ENCODE measurements at places on chromosomes 13 and 19.
A peak's percentile ranks its signal among the peaks of the same experiment; 100 is the strongest.

GRCh38 chr19:13872695-13873389, 4.1 kb upstream of the NANOS3 start:
- peak; percentile 91 for DNase-seq

DNA sequence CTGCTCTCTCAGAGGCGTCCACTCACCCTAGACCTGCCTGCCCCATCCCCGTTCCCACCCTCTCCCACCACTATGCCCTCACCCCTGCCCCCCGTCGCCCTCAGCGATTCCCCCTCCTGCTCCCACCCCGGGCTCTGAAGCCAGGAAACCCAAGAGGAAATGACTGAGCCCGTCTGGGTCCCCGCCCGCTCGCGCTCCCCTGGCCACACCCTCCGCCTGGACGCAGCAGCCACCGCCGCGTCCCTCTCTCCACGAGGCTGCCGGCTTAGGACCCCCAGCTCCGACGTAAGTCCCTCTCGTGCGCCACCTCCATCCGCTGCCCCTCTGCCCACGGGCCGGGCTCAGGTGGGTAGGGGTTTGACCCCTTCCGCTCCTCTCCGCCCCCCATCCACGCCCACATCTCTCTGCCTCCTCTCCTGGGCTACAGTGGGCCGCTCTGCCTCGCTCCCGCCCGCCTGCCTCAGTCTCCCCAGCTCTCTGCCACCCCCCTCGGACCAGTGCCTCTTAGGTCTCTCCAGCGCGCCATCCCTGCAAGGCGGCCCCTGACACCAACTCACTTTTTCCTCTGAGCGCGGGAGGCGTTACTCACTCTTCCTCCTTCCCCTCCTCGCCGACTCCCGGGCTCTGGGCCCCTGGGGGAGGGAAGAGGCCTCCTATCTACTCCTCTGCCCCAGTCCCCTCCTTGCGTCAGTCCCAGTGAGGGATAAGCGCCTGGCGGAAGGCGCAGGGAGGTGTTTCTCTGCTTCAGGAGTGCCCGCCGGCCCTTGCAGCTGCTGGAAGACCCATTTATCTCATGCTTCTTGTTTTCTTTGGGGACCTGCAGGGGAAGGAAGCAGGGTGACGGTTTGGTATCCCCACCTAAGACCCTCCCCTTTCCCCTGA, at the start of gene FXYD5:
Gene FXYD5, plus strand, starts transcription at position 211 of the 882 bp plus-strand sequence. CDS start 816 bp downstream, outside the sequence.
- DNase-seq, result peak; percentile 98

DNA sequence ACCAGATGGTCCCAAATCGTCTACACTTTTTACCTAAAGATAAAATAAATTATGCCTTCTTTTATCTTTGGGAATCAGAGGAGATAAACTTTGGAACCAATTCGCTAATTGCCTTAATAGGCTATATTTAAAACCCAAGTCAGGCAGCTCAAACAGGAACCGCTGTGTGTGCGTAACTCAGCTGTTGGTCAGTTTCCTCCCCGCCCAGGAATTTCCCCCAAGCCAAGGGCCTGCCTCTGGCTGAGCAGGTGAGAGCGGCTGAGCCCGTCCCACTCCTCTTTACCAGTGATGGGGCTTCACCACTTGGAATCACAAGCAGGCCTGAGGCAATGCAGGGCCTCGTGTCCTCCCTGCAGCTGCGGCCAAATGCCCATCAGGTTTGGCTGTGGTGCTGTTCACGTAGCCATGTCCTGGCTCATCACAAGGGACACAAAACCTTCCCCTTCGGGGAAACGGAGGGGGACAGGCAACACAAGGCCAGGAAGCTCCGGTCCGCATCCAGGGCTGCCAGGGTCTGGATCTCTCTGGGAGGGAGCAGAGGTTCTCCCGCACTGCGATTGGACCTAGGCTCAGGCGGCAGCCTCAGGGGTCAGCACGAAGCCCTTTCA, 503 bp upstream of the SLC7A9 start:
- DNase-seq, result peak; percentile 72

- DNase-seq, result peak; percentile 60
These were observed 9.5 kb downstream of the EGLN2 start for GRCh38 chr19:40808497-40808896.

DNA sequence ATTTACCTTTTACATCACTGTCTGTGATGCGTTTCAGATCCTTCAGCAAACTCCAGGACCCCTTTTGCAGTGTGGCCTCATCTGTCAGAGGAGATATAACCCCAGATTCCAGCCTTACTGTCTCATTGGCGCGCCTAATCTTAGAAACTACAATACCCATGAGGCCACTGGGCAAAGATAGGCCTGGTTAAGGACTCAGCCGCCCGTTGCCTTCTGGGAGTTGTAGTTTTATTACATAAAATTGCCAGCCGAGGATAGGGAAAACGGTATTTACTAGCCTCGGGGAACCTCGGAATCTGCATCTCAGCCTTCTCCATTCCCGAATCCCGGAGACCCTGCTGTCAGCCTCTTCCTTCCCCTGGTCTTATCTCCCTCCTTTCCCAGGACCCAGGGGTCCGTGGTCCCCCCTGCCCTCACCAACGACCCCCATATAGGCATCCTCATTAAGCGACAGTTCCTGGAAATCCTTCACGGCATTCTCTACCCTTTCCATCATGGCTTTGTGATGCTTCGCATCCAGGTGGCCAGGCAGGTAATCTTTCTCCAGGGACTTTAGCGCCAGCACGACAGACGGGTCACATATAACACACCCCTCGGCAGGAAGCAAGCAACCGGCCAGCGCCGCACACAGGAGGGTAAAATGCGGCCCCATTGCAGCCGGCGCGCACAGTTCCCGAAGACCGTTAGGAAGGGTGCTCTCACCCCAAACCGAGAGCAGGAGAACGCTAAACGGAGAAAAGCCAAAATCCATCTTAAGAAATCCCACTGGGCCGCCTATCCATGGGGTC, 1.3 kb downstream of the IZUMO1 start:
- DNase-seq, result peak; percentile 97

DNA sequence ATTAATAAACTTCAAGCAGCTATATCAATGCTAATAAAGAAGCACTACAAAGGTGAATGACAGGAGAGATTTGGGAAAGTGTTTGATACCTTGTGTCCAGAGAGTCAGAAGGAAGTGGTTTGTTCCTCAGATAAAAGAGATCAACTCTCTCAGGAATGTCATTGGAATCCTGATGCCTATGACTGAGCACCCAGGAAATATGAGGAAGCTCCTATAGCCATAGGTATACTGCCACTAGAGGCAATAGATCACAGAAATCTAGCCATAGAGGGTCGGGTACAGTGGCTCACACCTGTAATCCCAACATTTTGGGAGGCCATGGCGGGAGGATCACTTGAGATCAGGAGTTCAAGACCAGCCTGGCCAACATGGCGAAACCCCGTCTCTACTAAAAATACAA, 612.6 kb downstream of the DACH1 start:
- DNase-seq, result no peak

DNA sequence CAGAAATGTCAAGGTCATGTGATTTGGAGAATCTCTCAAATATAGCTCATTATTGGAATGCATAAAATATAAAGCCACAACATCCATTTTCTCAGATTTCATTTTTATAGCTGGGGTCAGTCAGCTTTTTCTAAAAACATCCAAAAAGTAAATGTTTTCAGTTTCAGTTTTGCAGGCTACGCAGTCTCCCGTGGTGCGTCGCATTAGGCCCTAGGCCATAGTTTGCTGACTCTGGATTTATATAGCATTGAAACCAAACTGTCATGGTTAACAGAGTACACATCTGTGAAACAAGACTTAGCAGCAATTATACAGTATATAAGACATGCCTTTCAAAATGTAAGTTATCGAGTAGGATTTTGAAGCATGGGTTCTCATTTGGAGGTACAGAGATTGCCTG, 140.0 kb downstream of the IRS2 start:
- DNase-seq, result no peak

- no peak for DNase-seq
These were observed 5.2 kb downstream of the MCOLN1 start for GRCh38 chr19:7527516-7528191.

DNA sequence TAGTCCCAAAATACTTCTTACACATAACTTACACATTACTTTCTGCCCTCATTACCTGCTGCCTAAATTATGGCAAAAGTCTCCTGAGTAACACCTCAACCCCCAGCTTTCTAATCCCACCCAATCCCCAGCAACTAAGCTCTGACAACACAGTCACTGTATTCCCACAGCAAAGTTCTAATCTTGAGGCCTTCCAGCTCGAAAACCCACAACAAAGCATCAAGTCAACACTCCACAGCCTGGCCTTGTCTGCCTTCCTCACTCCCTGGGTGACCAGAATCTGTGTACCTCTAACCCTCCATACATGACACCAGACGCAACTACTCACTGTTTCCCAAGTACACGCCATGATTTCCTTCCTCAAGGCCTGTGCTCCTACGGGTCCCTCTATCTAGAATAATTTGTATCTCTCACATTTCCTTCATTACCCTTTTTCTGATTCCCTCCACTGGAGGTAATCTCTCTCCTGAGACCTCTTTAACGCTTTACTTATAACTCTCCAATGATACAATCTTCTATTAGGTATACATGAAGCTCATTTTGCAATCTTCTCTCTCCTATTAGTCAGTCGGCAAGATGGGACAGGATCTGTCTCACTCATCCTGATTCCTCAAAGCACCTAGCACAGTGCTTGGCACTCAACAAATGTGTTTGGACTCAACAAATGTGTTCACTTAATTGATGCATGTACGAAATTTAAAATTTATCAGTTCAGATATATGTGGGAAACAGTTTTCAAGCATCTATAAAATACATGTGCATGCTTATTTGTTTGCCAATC, 87.6 kb upstream of the DOCK9 start:
- DNase-seq, result no peak

- DNase-seq, result peak; percentile 93
These were observed 1.4 kb downstream of the NPAS1 start for GRCh38 chr19:47020992-47021496.

GRCh38 chr19:14048443-14049153, 13.3 kb downstream of the PALM3 start:
- DNase-seq, result peak; percentile 93

- DNase-seq, result peak; percentile 87
These were observed 21.5 kb downstream of the COLGALT1 start for GRCh38 chr19:17576758-17577456.

GRCh38 chr19:56252699-56253422, 19.7 kb upstream of the EDDM13 start:
- DNase-seq, result peak; percentile 89

DNA sequence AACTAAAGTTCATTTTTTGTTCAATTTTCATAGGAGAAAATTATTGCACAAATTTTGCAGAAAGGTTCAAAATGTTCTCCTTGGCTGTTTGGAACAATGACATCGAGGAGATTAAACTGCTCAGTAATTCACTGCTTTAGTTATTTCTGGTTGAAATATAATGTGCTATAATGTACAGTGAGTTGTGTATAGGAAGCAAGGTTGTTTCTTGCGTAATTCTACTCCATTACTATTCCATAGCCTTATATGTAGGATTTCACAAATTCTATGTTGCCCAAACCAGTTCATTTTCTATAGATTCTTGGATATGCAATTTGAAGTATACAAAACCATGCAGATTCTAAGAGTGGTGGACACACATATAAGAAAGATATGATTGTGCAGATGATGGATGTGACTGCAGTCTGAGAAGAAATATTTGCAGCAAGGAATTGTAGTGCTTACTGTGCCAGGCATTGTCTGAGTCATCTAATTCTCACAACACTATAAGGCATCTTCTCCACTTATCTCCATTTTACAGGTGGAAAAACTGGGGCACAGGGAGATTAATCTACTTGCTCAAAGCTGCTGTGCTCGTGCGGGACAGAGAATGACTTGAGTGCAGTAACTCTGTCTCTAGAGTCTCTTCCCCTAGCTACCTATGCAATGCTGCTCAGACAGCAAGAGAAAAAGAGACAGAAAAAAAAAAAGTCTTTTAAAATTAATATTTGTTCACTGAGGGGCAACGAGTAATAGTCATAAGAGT, 515.5 kb downstream of the MYO16 start:
- peak; percentile 68 for DNase-seq

- no peak for DNase-seq
These were observed 6.7 kb downstream of the ZNF44 start for GRCh38 chr19:12287958-12288500.

DNA sequence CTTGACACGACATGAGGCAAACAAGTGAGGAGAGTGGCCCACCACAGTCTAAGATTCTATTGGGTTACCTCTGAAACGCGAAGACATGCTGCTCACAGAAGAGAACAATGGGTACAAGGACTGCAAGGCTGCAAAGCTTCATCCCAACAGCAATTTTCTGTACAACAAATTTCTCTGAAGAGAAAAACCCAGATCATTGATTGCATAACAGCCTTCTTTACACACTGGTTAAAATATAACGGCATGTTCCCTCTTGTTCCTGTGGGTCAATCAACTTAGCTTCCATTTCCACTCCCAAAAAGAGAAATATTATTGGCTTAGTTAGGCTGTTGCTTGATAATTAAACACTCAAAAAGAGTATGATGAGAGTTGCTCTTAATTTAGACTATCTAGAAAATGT, at the start of gene CPB2:
Gene CPB2, minus strand, starts transcription at position 166 of the 400 bp plus-strand sequence. Its CDS starts 24 bp downstream, at position 142.
- no peak for DNase-seq

GRCh38 chr13:40149611-40150274, 494.3 kb downstream of the COG6 start:
- peak; percentile 94 for DNase-seq

- DNase-seq, result peak; percentile 88
These were observed 743 bp downstream of the CHAF1A start for GRCh38 chr19:4403005-4403761.

DNA sequence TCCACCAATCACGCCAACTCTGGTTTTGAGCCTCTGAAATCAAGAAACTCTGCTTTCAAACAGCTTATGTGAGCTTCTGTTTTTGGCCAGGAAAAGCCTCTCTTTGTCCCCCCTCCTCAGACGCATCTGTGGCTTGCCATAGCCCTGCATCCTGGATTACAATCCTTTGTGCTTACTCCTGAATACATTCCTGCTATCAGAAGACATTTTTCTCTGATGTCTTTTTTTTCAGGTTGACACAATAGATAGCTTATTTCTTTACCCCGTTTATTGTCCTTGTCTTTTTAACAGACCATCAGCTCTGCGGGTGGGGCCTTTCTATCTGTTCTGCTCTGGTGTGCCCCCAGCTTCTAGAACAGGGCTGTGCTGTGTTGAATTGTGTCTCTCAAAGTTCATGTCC, 11.0 kb downstream of the PNMA8B start:
- peak; percentile 35 for DNase-seq

GRCh38 chr19:58538257-58539168, 5.4 kb upstream of the TRIM28 start:
- DNase-seq, result peak; percentile 21

DNA sequence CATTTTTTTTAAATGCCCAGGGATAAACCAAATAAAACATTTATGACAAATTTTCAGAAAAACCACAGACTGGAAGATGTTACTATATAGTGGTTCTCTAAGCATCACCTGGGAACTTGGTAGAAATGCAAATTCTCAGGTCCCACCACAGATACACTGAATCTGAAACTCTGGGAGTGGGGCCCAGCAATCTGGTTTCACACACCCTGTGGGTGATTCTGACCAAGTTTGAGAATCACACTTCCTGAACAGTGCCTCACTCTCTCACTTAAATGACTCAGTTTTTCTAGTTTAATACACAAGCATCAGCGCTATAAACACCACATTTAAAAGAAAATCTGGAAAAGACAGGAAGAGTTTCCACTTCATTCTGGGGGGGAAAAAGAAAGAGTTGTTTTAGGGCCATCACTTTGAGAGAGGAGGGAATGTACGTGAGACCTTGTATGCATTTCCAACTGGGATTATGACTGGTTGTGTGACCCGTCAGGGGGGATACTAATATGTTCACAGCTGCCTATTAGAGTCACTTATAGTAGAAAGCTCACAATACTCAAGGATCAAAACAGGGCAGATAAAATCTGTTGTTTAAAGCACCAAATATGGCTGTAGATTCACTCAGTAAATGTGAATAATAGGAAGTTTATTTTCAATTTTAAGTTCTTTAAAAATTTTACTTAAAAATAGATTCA, 567.7 kb downstream of the GPC6 start:
- DNase-seq, result no peak
